ENCODE measurements at places on chromosomes 6 and 20. TPM values are rescaled to one million over a fixed set of nuclear protein-coding genes. Genes with fewer than 3 reads are reported as not detected.
A peak's percentile ranks its signal among the peaks of the same experiment; 100 is the strongest.

DNA sequence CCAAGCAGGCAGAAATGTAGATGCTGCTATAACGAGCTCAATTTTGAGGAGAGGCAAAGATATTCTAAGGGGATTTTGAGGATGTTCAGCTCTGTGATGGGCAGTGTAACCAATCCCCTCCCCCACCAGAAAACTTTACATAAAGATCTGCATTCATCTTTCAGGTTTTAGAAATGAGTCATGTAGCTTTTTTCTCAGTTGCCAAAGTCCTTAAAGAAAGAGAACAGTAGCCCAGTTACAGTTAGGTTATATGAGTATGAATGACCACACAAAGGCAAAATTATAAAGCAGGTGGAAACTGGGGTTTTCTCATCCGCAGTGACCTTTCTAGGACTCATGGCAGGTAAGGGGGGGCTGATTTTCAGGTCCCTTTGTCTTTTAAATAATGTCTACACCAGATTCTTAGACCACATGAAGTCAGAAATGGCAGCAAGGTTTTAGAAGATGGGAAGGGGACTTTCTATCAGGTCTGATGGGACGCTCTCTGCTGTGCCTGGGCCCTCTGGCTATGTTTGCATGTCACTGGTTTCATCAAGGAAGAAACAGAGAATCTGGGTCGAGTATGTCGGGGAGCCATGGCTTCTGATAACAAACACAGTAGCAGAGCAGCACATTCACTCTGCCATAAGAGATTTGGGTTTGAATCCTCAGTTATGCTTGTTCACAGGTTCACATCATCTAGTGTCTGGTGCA lies 94.7 kb downstream of the CLIC5 start:
- no peak for DNase-seq

DNA sequence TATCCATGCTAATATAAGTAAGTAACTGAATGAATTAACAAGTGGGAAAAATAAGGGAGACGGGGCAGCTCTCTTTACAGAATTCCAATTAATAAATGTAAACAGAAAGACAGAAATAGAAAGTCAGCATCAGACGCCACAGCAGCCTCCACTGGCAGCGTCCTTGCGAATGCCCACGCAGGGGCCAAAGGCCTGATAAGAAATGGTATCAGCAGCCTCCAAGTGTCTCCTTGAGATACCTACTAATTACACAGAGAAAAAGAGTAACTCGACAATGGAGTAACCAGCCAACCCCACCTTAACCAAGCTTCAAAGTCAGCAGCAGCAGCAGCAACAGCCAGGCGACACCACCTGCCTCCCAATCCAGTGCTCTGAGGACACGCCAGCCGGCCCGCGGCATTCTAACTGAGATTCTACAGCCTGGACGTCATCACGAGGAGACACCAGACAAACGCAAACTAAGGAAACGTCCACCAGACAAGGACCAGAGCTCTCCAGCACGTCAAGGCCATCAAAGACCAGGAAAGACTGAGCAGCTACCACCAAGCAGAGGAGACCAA lies 78.8 kb downstream of the TAF4 start:
- DNase-seq: no peak

DNA sequence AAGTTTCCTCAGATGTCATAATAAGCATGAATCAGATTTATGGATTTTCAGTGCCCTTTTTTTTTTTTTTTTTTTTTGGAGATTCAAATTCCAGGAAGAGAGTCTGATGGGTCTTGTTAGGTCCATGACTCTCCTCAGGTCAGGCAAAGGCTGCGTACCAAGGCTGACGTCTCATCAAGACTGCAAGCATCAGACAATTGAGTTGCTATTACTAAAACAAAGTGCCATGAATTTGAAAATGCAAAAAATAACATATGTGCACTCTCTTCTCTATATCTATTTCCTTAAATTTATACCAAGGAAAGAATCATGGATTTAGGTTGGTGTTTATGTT lies 134.7 kb downstream of the FAM83B start:
- no peak for DNase-seq

DNA sequence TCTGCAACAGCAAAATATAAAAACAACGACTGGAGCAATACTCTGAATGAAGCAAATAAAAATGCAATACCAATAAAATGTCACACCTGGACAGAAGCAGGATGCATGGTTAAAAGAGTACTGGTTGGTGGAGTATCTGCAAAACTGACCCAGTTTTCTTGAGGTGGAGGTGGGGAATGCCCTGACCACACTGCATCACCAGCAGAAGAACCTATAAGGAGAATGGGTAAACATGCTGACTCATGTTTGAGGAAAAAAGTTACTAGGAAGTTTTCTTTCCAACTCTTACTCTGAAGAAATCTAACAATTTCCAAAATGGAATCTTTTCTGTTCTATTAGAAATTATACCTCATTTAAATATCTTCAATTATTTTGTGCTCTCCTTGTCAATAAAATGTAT lies 43.6 kb downstream of the REPS1 start:
- peak; percentile 55 for DNase-seq

Gene RNF144B
- 2.4 TPM for polyA plus RNA-seq

Gene SYCP2L
- polyA plus RNA-seq: not detected

GRCh38 chr6:36666826-36667591 lies 11.5 kb upstream of the CDKN1A start:
- no peak for DNase-seq

GRCh38 chr20:46703435-46703834 lies 6.0 kb upstream of the SLC2A10 start:
- DNase-seq: no peak

Gene MAP3K4
- polyA plus RNA-seq: 11.2 TPM

Gene ADGRG6
- not detected for polyA plus RNA-seq

DNA sequence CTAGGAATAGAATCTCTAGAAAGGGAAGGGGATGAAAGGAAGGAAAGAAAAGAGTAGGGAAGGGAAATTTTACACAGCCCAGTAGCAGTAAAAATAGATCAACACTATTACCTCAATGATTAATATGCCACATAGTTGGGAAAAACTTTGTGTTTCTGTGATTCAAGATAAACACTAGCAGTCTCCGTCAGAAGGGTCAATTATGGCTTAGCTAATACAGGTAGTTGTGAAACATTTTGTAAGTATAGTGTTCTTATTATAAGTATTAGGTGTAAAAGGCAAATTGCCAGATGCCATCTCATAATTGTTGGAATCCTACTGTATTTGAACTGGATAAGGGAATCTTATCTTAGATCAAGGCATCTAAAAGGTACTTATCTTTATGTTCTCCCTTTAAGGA lies 165.7 kb downstream of the MTFR2 start:
- DNase-seq: no peak

DNA sequence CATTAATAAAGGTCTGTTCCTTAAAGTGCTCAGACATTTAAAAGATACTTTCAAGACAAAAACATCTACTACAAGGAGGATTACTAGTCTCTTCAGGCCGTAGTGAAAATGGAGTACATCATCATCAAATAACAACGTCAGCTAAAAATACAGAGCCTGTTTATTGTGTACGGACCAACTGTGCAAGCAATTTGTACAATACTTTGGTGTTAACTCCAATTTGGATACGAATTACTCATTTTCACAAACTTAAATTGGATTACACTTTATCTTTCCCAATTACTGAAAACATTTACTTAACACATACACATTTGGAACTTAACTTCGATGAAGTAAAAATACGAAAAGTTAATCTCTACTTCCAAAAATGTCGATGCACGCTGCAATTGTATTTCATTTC lies 802 bp downstream of the CYP39A1 start:
- no peak for DNase-seq

DNA sequence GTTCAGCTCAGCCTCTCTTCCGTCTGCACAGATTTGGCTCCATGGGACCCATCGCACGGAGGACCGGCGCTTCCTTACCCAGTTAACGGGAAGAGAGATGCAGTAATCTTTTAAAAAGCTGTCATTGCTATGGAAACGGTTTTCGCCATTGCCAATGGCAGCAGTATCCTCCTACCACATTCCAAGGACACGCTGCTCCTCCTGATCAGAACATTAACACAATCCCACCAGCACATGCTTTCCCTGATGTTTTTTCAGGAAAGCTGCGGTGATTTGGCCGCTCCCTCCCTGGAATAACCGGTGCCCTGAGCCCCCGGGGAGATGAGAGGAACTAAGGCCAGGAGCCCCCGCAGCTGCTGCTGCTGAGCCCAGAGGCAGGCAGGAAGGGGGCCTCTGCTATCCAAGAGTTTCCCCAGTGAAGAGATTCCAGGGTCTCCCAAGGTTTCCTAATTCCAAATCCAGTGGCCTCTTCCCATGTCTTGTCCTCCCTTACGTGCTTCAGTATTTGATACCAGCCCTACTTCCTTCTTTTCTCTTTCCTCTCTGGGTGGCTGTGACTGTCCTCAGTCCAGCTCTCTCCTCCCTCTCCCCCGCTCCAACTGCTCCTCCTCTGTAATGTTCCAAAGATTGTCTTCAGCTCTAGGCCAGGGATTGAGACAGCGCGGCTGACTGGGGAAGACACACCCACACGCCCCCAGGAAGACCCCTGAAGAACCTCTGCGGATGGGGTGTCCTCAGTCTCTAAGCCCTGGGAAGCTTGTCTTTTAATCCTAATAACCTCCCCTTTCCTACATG lies 2.6 kb downstream of the BNIP5 start:
- no peak for DNase-seq

GRCh38 chr6:110271732-110272022 lies 86.5 kb downstream of the METTL24 start:
- no peak for DNase-seq

- DNase-seq: no peak
These were observed 12.3 kb upstream of the CBFA2T2 start for GRCh38 chr20:33477386-33478234.

Gene KCNK16
- polyA plus RNA-seq: not detected

DNA sequence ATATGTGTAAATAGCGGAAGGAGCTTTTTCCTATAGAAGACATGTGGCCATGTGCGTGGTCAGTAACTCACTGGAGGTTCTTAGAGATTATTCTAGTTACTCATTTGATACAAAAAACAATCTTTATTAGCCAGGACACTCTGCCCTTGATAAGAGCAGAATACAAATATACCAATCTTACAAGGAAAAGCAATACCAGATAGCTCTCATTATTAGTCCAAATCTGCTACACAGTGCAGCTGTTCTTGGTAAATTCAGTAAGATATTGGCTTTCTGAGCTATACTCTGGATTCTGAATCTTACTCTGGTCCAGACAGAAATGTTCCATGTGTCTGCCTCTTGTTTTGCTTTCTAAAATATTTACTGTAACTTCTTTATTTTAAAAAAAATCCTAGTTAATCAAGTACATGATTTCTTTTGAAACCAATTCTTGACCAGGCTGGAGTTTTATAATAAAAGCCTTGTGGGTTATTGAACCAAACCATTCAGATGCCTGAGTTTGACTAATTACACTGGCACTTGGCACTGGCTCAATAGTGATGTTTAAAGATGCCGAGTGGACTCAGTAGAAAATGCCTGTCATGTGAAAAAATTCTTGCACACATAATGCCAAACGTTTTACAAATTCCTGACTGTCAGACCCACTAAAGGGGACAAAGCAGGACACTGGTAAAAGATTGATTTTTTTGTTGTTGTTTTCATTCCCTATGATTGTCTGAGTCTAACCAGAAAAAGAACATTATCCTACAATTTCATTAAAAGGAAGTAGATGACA lies 242.8 kb upstream of the TCF21 start:
- DNase-seq: no peak

Gene PRKN
- polyA plus RNA-seq: 6.4 TPM

- no peak for DNase-seq
These were observed 11.2 kb upstream of the SRXN1 start for GRCh38 chr20:664151-664550.

- DNase-seq: no peak
These were observed 14.7 kb upstream of the NOL4L start for GRCh38 chr20:32599783-32600340.

Gene ALDH5A1
- 8.7 TPM for polyA plus RNA-seq

GRCh38 chr6:160076009-160076408 lies 45.6 kb upstream of the SLC22A1 start:
- DNase-seq: no peak

Gene SPEF1
- not detected for polyA plus RNA-seq

Gene MYLK2
- not detected for polyA plus RNA-seq

DNA sequence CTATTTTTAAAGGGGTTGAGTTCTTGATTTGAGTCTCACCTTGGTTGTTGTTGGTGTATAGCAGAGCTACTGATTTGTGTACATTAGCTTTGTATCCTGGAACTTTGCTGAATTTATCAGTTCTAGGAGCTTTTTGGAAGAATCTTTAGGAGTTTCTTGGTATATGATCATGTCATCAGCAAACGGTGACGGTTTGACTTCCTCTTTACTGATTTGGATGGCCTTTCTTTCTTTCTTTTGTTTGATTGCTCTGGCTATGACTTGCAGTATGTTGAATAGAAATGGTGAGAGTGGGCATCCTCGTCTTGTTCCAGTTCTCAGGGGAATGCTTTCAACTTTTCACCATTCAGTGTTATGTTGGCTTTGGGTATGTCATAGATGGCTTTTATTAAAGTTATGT lies 64.0 kb downstream of the CDYL start:
- DNase-seq: no peak

GRCh38 chr6:167272696-167273379 lies 18.3 kb upstream of the UNC93A start:
- DNase-seq: no peak

GRCh38 chr6:157728183-157728881 lies 94.7 kb upstream of the SNX9 start:
- no peak for DNase-seq

Gene IL20RA
- not detected for polyA plus RNA-seq

Gene POU3F2
- polyA plus RNA-seq: not detected

Gene CAP2
- polyA plus RNA-seq: not detected

DNA sequence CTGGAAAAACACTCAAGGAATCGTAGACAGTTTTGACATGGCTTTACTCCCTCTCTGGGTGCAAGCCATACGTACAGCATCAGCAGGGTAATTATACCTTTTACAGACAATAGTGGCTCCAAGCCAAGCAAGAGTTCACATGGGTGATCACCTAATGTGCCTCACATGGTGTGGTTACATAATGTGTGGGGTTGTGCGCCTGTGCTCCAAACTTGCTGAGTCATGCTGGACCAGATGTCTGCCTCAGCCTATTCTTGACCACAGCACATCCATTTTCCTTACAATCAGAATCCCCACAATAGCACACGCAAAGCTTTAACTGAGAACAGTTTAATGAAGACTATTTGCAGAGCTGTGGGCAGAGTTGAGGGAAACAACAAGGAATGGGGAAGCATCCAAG lies 74.5 kb downstream of the ALDH8A1 start:
- DNase-seq: no peak

- DNase-seq: no peak
These were observed 1.3 kb downstream of the SLC22A16 start for GRCh38 chr6:110475066-110475653.

Gene BTNL2
- not detected for polyA plus RNA-seq

DNA sequence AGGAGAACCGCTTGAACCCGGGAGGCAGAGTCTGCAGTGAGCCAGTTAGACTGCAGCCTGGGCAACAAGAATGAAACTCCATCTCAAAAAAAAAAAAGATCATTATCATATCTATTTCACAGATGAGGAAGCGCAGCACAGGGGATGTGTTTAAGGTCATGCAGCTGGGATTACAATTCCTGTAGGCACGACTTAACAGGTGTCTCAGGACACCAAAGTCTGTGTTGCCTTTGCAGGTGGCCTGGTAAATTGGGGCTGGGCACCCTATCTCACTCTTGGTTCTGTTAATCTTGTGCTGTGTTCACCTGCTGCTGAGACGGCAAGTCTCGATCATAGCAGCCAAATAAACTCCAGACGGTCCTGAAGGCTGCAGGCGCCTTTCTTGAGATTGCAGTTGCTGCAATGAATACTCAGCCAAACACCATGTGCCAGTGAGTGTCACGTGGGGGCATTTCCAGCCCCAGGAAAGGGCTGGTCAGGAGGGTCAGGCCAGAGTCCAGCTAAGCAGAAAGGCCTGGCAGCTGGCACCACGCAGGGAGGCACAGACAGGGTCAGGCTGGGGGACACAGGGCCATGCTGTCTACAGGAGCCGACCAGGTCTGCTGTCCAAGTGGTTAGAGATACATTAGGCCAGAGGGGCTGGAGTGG lies 55.8 kb downstream of the FGD2 start:
- DNase-seq: no peak

All from immature natural killer cell (primary cell).